GM18507 (cell line): ENCODE measurements at places on chromosomes 13 and 19.

DNA sequence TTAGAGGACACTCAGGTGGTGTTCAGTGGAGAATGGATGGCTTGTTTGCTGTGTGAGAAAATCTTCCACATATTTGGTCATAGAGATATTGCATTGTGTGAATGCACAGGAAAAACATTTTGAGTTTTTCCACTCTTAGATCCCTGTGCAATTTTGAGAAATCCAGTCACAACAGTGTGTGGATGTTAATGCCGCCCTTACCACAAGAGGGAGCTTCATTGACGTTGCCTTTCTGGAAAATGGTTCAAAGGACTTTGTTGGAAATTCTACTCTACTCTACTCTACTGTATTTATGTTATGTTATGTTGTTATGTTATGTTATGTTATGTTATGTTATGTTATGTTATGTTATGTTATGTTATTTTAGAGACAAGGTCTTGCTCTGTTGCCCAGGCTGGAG, 13.4 kb downstream of the ZNF20 start:
- DNase-seq = no peak

DNA sequence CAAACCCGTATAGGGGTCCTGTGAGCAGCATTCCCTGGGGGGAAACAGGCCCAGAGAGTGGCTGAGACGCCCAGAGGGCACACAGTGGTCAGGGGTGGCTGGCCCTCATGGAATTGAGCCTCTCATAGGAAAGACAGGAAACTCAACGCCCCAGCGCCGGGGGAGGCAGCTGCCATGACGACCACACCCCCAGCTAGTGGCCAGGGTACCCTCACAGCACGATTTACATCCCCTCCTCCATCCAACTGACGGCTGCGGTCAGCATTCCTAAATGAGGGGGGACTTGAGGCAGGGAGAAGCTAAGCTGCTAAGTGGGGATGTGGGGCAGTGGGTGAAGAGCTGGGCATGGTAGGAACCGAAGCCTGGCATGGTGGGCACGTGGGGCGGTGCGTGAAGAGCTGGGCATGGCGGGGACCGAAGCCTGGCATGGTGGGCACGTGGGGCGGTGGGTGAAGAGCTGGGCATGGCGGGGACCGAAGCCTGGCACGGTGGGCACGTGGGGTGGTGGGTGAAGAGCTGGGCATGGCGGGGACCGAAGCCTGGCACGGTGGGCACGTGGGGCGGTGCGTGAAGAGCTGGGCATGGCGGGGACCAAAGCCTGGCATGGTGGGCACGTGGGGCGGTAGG, 10.0 kb downstream of the MED16 start:
- no peak for DNase-seq

GRCh38 chr19:44904426-44904994, 1.1 kb upstream of the APOE start:
- DNase-seq = no peak

GRCh38 chr13:80447747-80448146, 106.8 kb upstream of the SPRY2 start:
- DNase-seq = no peak

GRCh38 chr13:65336087-65336749, 1893.9 kb downstream of the PCDH9 start:
- no peak for DNase-seq

GRCh38 chr19:31146546-31147183, 202.6 kb downstream of the TSHZ3 start:
- DNase-seq = no peak

DNA sequence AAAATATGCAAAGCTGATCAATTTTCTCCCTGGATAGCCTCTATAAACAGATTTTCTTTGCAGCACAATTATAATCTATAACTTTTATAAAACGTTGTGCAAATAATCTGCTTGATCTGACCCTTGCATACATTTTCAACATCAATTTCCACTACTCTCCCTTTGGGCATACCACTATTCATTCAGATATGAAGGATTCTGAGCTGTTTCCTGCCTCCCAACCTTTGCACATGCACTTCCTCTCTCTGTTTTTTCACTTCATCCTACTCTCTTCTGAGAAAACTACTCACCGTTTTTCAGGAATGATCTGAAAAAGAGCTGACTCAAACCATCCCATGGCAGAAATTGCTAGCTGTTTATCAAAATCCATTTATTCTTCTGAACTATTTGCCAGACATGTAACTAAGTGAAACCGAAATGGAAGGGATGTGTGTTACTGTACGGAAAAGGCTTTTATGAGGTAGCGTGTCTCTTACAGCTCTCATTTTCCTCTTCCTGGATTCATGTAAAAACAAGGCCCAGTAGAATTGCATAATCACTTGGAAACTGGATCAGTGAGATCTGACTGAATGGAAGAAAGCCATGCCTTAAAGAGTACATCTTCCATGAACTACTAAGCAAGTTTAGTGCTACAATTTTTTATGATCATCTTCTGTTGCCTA, 1447.3 kb upstream of the MIR17HG start:
- DNase-seq = no peak

- no peak for DNase-seq
These were observed 6.4 kb upstream of the TMC4 start for GRCh38 chr19:54179262-54179852.

DNA sequence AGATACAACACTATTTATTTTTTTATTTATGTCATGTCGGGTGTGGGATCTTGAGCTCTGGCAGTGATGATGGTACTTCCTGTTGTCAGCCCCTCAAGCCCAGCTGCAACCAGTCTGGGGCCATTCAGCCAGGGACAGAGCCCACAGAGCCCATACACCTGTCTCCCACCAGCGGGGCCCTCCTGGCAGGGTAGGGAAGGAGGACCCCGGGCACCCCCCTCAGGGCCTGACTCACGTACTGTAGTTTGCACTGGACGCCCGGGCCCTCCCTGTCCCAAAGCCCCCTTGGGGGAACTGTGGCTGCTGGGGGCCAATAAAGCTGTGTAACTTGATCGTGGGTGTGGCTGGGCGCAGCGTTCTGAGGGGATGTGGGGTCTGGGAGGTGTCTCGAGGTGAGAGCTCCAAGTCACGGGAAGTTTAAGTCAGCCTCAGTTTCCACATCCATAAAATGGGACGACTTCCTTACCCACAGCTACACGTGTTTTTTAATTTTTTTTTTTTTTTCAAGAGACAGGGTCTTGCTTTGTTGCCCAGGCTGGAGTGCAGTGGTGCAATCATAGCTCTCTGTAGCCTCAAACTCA, 9.5 kb downstream of the ATG4D start:
- no peak for DNase-seq

DNA sequence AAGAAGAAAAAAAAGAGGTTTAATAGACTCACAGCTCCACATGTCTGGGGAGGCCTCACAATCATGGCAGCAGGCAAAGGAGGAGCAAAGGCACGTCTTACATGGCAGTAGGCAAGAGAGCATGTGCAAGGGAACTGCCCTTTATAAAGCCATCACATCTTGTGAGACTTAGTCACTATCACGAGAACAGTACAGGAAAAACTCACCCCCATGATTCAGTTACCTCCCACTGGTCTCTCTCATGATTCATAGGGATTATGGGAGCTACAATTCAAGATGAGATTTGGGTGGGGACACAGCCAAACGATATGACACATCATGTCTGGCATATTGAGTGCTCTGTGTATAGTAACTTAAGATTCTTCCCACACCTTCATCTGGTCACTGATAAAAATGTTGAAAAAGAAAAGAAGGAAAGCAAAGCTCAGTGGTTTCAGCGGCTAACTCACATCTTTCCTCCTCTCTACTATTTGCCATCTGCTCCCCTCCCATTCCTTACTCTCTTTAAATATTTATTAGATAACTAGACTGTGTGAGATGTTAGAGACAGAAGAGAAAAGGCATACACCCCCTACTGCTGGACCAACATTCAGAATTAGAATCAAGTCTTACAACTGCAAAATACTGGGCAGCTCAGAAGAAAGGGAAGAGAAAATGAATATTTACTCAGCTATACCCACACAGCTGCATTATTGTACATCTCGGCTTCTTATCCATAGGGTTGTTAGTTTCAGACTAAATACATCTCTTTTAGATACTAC, 60.1 kb upstream of the AKAP11 start:
- DNase-seq = no peak

- DNase-seq = no peak
These were observed 152.5 kb downstream of the RGCC start for GRCh38 chr13:41609828-41610227.

- peak; percentile 43 for DNase-seq
These were observed 29.1 kb downstream of the VAV1 start for GRCh38 chr19:6801485-6802086.

DNA sequence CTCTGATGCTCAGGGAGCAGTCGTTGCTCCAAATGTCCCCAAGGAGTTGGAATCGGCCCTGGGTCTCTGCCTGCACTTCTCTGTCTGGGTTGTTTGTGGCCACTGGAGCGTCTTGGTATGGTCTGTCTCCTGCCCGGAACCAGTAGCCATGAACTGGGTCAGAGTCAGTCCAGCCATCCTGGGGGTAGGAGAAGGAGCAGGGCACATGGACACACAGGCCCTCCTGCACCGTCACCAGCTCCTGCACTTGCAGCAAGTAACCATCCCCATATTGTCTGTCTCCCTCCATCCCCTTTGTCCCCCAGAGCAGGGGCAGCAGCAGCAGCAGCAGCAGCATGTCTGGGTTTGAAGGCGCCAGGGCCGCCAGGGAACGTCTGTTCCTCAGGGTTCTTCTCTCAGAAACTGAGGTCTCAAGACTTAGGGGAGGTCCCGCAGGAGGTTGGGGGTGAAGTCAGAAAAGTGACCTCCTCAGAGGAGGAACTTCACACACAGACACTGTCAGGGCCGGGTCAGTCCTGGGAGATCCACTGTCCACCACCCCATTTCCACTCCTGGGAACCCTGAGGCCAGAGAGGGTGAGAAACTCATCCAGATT, at the start of gene SIGLEC8:
Gene SIGLEC8 (minus strand): TSS at position 404 of the 595 bp plus-strand sequence. CDS start 67 bp downstream, at position 337.
- DNase-seq = no peak

DNA sequence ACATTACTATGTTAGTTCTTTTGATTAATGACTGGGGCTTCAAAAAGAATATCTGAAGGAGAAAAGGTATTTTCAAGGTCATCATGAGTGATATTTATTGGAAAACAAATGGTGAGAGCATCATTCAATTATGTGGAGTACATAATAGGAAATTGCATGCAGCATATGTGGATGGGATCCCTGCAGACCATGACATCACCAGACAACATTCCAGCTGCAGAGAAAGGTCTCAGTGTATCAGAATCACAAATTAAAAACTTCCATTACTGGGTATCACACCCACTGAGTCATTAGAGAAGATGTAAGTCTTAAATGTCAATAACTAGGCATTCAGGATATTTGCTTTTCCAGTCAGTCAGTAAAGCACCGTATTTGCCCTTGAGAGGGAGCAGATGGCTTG, 574.4 kb upstream of the SLC10A2 start:
- no peak for DNase-seq

GRCh38 chr19:45163751-45164460, 3.1 kb upstream of the NKPD1 start:
- DNase-seq = no peak

DNA sequence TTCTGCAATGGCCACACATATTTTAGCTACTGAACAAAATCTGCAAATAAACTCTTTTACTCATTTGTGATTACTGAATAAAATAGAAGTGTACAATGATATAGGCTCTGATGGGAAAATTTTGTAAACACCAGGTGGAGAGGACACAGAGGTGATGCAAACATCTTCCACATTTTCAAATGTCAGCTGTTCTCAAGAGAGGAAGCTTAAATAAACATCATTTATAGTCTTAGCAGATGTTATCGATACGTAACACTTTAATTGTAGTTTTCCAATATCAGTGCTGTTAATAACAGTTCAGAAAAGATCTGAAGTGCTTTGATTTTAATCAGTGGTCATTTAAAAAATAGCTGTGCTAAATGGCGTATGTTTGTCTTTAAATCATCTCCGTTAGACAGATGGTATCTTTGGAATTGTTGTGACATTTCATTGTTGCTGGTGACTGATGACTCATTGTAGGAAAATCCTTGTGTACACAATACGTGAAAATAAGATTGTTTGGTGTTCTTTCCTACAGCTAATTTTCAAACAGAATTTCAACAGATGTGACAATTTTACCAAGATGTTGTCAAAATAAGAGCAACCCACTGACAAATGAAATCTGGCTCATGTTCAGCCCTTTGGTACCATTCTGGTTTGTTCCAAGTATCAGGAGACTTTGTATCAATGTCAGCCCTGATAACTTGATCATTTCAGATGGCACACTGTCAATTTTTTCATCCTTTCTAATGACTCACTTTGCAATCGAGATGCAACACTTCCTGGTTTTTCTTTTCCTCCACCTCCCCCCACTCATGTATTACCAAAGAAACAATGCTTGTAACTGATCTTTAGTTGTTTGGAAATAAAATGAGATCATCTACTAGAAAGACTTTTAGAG, 516.0 kb downstream of the DCT start:
- DNase-seq = no peak

- no peak for DNase-seq
These were observed 15.4 kb downstream of the RB1 start for GRCh38 chr13:48318821-48319511.

DNA sequence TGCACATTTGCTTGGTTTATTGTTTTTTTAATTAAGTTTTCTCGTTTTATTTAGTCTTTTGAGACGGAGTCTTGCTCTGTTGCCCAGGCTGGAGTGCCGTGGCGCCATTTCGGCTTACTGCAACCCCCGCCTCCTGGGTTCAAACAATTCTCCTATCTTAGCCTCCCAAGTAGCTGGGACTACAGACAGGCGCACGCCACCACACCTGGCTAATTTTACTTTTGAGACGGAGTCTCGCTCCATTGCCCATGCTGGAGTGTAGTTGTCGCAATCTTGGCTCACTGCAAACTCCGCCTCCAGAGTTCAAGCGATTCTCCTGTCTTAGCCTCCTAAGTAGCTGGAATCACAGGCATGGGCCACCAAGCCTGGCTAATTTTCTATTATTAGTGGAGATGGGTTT, 1.3 kb downstream of the RPS9 start:
- DNase-seq = no peak

DNA sequence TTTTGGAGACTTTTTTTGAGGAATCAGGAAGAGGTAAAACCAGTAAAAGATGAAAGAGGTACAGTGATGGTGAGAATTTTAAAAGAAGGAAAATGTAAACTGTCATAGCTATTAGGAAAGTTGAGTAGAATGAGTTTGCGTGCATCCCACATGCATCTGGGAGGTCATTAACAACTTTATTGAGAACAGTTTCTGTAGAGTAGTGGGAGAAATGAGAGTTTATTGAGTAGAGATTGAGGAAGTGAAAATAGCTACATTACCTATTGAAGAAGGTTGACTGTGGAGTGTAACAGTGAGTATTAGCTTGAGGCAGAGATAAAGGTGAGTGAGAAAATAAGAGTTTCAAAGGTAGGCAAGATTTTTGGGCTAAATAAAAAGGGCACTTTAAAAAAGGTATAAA, 38.7 kb downstream of the BRCA2 start:
- DNase-seq = no peak

- no peak for DNase-seq
These were observed 14.7 kb upstream of the KCTD4 start for GRCh38 chr13:45215392-45216077.

- DNase-seq = no peak
These were observed 4.2 kb upstream of the TEX29 start for GRCh38 chr13:111316161-111316730.

GRCh38 chr13:51267622-51268021, 45.4 kb downstream of the FAM124A start:
- no peak for DNase-seq

- DNase-seq = no peak
These were observed 15.6 kb downstream of the LSM4 start for GRCh38 chr19:18307271-18307681.
